ENCODE measurements at places on chromosomes 7 and 10.

- DNase-seq, result no peak
These were observed 22.7 kb upstream of the ADCYAP1R1 start for GRCh38 chr7:31029251-31030042.

DNA sequence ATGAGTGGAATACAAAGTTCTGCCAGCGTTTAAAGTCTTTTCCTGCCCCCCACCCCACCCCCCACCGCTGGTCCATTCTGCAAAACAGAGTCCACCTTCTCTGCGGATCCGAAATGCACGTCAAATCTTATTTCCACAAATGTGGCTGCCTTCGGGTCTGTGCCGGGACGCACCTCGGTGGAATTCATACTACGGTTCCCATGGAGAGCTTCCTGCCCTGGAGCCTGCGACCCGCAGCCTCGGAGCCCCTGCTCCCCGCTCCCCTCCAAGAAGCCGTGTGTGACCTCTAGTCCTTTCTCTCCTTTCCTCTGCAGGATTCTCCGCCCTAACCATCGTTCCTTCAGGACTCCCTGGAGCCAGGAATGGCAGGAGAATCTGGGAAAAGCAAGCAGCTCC lies 12.5 kb upstream of the CALML5 start:
- no peak for DNase-seq

DNA sequence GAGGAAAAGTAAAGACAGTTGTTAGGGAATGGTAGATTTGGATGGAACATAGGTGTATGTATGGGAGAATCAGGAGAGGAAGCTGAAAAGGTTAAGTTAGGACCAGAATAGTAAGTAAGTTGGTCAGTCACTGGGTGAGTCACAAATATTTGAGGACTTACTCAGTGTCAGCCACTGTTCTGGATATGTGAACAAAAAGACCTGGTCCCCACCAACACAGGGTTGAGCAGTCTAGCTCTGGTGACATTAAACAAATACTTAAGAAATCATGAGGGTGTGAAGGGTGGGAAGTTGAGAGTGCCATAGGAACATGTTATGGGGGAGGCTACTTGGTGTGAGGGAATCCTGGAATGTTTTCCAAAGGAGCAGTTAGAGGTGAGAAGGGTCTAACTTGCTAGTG lies 246.9 kb downstream of the PTEN start:
- no peak for DNase-seq

DNA sequence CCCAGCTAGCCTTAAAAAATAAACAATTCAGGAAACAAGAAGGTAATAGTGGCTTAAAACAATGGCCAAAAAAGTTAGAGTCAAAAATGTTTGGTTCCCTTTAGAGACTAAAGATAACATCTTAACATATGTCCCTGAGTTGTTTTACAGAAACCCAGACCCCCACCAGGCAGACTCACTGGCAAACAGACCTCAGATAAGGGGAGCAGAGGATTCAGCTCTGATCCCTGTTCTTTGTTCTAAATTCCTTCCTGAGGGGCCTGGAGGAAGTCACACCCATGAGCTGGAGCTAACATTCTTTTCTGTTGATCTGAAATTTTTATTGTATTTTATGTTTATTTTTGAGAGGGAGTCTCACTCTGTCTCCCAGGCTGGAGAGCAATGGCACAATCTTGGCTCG lies 247.2 kb downstream of the USP6NL start:
- DNase-seq, result no peak

DNA sequence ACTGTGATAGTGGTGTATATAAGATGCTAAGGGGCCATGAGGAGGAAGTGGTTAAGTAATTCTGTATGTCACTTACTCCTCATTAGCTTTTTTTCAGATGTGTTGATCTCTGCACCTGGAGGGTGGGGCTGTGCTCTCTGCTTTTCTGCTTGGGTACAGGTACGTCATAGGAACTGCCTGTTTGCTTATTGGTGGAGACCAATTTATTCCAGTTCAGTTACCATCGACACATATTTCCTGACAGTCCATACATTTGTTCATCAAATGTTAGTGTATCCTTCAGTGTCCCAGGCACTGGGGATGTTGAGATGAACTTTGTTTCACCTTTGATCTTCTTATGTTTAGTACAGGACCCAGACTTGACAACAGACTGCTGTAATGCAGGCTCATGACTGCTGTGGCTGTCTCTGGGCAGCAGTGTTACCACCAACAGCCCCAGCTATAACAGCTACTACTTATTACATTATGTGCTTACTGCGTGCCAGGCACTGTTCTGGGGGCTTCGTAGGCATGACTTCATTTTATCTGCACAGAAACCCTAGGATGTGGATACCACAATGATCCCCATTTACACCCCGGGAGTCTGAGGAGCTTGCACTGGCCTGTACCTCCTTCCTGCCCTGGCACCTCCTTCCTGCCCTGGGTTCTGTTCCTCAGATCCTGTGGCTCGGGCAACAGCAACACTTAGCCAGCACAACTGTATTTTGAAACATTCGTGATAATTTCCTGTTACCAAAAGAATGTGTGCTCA lies 87.4 kb downstream of the BUB3 start:
- DNase-seq, result peak; percentile 2

GRCh38 chr7:12771378-12771877 lies 84.0 kb downstream of the ARL4A start:
- DNase-seq, result no peak

DNA sequence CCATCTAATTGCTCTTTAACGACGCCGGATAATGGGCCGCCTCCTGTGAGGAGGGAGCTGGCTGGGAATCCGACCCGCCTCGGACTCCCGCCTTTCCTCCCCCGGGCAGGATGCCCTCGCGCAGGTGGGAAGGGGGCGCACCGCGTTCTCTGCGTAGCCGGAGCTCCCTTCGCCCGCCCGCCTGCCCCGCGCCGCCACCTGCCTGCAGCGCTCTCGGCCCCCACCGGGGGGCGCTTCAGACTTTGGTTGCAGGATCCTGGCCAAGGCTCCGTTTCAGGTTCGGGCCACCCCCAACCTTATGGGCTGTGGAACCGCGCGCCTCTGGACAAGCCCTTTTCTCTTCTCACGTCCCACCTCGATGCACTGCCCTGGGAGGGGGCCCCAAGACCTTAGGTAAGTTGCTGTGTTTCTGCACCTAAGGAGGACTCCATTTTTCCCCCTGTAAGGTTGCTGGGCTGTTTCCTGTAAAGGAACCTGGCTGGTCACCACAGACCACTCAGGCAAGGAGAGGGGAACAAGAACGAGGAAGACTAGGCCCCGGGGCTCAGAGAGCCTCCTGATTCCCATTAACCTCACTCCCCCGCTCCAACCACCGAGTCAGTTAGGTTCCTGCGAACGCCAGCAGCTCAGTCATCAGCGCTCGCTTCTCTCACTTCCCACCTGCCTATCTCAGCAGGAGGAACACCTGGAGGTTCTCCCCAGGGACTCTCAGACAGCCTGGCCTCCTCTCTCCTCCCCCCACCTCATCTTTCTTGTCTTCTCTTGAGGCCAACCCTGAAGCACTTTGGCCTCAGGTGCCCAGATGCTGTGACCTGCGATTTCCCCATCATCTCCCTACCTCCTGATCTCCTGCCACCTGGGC lies 11.3 kb upstream of the KAZALD1 start:
- DNase-seq, result peak; percentile 86

GRCh38 chr10:128060341-128061250 lies 65.6 kb downstream of the MKI67 start:
- DNase-seq, result no peak

GRCh38 chr10:1395481-1396296 lies 339.5 kb downstream of the WDR37 start:
- DNase-seq, result no peak

DNA sequence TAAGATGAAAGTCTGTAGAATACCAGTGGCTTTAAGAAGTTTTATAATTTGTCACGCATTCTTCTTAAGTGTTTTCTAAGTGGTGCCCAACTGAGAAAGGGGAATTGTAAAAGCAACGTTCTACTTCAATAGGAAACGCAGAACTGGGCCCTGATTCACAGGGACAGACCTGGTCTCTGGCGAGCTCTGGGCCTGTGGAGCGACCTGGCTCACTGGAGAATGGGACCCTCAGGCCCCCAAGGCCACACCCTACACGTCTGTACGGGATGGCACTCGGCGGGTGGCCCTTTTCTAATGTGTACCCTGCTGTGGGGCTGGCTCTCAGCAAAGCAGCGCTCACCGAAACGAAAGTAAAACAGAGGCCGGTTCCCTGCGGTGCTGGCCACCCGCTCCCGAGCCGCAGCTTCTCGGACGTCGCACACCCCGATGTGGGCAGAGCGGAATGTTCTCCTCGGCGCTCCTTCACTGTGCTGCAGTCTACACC lies 205.0 kb downstream of the DIP2C start:
- no peak for DNase-seq

- no peak for DNase-seq
These were observed 36.4 kb upstream of the CD36 start for GRCh38 chr7:80601999-80602398.

DNA sequence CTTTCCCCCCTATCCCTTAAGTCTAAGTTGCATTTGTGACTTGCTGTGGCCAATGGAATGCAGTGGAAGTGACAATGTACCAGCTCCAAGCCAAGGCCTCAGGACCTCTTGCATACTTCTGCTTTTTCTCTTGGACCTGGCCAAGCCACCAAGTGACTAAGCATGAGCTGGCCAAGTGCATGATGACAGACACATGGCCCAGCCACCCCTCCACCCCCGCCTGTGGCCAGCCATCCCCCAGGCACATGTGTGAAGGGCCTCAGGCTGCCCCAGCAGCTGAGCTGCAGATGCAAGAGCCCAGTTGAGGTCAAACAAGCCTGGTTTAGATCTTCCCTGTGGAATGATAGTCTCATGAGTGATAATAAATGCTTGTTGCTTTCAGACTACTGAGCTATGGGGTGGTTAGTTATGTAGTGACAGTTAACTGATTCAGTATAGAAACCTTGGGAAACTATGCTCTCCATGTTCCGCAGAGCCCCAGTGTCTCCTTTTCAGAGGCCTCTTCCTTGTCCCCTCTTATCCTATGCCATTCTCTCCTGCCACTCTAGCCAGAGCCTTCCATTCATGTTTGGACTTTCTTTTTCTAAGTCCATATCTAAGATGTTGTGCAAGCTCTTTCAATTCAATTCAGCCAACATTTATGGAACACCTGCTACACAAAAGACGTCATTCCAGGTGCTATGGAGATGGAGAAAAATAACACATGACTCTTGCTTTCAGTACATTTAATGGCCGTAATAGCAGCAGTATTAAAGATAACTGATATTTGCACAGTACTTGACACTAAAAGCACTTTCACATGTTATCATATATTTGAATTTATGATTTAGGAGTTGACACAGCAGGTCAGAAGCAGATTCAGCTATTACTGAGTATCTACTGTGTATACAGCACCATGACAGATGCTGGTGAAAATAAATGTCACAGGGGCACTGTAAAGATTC lies 55.5 kb upstream of the LOXL4 start:
- DNase-seq, result no peak

DNA sequence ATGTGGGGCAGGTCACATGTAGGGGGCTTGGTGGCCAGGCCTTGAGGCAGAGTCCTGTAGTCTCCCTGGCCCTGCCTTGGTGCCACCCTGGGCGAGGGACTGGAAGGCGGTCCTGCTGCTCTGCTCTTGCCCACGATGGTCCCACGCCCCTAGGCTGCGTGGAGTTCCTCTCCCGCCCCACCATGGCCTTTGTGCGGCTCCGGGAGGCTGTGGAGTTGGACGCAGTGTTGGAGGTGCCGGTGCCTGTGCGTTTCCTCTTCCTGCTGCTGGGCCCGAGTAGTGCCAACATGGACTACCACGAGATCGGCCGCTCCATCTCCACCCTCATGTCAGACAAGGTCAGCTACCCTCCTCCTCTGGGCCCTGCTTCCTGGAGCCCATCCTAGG lies 10.0 kb downstream of the FASTK start:
- DNase-seq, result no peak

DNA sequence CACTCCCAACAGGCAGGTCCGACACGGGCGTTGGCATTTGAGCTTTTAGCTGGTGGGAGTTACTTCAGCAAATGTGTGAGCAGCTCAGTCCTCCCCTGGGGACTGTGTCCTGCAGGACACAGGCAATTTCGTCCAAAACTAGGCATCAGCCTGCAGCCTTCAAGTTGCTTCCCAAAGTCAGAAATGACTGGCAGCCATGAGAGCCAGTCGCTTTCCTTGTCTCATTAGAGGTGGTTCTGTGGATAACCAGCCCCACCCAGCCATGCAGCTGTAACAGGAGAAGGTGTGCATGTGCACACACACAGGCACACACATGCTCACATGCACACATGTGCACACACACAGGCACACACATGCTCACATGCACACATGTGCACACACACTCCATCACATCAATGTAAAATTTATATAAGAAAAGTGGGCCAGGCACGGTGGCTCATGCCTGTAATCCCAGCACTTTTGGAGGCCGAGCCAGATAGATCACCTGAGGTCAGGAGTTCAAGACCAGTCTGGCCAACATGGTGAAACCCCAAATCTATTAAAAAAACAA lies 138.8 kb upstream of the TCERG1L start:
- DNase-seq, result no peak

DNA sequence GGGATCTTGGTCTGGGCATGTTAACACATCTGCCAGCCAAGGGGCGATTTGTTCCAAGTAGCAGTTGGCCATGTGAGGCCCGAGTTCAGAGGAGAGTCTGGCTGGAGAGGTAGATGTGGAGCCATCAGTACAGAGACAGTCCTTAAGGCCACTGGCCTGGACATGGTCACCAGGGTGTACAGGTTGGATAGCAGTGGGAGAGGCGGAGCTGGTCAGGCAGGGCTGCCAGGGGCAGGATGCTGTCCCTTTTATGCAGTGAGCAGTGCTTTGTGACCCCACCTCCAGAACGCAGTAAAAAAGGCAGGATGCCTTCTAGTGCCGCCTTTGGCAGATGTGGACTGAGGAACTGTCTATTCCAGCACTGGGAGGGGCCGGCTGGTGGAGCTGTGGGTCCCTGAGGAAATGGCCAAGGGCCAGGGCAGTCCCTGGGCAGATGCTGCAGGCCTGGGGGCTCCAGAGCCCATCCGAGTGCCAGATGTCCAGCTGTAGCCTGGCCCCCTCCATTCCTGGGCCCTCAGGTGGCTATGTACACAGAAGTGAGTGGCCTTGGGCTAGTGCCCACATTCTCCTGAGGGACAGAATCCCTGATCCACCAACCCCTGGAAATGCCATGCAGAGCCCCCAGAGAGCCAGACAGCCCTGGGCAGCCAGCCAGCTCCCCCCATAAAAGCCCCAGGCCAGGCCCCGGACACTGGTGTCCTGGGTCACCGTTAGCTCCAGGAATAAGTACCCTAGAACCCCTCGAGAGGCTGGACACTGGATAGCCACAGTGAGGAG lies 17.2 kb upstream of the MYL7 start:
- DNase-seq, result no peak

GRCh38 chr7:22174574-22174953 lies 182.4 kb downstream of the RAPGEF5 start:
- DNase-seq, result no peak
